ENCODE measurements at places on chromosomes 16 and 17.

DNA sequence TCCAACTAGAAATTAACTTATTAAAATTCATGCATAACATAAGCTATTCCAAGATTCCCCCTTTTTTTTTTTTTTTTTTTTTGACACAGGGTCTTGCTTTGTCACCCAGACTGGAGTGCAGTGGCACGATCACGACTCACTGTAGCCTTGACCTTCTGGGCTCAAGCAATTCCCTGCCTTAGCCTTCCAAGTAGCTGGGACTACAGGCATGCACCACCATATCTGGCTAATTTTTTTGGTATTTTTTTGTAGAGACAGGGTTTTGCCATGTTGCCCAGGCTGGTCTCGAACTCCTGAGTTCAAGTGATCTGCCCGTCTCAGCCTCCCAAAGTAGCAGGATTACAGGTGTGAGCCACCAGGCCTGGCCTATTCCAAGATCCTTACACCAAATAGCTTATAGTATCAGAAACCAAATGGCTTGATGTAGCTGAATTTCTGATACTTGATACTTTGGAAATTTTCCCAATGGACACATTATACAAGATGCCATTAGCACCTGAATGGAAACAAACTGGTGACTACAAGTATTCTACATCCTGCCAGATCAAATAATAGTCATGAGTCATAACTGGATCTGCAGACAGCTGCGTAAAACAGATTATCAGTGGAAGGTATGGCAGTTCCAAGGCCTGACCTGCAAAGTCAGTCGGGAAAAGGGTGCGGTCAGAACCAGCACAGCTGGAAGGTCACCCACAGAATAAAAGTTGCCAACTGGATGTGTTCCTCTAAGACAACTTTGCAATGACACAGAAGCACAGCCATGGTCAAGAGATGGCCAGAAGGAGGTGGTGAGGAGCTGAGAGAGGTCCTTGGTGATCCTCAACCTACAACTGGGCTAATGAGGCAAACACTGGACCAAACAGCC lies 14.5 kb downstream of the TUBG1 start:
- no peak for DNase-seq

DNA sequence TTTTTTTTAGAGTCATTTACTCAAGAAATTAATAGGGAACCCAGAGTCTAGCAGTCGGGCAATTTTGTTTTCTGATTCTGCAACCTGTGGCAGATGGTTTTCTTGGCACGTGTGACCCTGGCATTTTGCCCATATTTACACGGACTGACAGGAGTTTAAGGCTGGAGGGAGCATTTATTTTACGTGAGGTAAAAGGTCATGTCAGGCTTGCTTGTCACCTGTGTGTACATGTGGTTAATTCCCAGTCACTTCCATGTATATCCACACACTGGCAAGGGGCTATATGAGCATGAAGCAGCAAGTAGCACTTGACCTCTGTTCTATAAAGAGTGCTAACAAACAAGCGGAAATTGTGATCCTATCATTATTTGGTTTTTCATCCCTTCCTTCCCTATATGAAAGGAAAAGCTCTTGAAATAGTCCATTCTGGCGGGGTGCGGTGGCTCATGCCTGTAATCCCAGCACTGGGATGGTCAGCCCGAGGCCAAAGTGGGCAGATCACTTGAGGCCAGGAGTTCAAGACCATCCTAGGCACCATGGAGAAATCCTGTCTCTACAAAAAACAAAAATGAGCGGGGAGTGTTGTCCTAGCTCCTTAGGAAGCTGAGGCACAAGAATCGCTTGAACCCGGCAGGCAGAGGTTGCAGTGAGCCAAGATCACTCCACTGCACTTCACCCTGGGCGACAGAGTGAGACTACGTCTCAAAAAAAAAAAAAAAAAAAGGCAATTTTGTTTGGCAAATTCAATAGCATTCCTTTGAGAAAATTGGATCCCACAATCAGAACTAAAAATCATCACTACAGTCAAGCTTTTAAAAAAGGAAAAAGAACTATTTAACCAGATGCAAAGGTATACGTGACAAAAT lies 2.1 kb downstream of the SPAG9 start:
- no peak for DNase-seq

GRCh38 chr16:4362476-4363135 lies 9.0 kb upstream of the VASN start:
- no peak for DNase-seq

DNA sequence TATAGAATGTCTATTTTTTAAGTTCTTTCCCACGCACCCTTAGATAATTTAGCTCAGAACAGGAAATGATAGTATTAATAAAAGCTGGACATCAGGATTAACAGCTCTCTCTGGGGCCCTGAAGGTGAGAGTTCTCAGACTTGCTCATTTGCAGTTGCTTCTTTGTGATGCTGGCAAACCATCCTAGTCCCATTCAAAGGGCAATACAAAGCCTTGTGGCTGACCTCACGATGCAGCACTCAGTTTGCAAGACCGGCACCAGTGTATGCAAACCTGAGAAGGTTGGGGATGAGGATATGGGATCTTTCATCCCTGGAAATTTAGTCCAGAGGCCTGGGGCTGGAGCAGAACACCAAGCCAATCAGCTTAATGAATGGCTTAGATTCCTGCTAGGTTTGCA lies 29.3 kb downstream of the STH start:
- DNase-seq: no peak

DNA sequence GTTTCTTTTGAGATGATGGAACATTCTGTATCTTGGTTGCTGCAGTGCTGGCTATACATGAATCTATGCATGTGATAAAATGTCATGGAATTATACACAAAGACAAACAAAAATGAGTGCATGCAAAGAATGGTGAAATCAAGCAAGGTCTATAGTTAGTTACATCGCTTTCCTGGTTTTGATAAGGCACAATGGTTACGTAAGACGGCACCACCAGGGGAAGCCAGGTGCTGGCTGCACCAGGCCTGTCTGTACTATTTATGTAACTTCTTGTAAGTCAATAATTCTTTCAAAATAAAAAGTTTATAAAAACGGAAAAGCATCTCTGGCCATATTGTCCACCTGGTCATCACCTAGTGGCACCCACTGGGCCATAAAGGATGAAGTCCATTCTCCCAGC lies 46.5 kb downstream of the ARHGAP27 start:
- no peak for DNase-seq

DNA sequence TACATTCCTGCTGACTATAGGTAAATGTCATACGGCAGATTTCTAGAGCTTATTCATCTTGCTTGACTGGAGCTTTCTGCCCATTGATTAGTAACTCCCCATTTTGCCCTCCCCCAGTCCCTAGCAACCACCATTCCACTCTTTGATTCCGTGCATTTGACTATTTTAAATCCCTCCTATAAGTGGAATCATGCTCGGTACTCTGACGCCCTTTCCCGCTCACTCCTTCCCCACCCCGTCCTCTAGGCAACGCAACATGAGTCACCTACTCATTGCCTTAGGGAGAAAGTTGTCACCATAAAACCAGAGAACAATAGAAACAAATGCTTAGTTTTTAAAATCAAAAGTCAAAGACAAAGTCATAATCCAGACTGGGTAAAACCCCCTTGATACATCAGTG lies 45.5 kb upstream of the RBBP6 start:
- no peak for DNase-seq

- no peak for DNase-seq
Measured at GRCh38 chr16:3035972-3036725, 595 bp downstream of the BICDL2 start.

DNA sequence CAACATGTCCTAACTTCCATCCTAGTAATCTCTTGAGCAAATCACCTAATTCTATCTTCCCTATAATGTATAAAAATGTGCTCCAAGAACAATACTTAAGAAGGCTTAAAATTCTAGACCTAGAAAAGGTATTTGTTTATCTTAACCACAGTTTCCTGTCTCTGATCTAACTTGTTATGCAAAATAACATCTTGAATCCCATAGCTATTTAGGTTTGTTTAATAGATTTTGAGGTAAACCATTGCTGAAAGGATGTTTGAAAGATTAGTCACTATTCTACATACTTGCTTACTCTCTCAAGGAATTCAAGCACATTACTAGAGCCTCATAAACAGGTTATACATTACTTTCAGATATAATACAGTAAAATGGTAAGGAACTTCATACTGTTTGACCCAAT lies 13.0 kb downstream of the CA10 start:
- DNase-seq: no peak

GRCh38 chr17:57629470-57629869 lies 115.6 kb downstream of the CCDC182 start:
- peak; percentile 66 for DNase-seq

- peak; percentile 87 for DNase-seq
Measured at GRCh38 chr16:1772908-1773702, at the start of gene MRPS34. TSS of gene MRPS34 (minus strand) at chr16:1773134. CDS start at chr16:1773119, 15 bp downstream.

DNA sequence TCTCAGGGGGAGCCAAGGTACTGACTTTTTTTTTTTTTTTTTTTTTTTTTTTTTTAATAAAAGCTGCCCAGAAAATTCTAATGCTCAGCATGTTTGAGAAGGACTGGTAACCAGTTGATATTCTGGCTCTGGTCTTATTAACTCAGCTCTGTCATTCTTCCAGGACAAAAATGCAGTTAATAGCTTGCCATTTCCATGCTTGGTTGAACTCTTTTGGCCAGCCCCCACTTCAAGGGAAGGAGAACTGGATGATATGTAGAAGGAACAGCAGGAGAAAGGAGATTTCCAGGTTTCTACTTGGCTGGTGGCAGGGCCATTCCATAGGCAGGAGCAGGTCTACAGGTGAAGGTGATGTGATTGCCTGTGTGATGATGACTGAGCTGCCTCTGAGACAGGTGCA lies 59.2 kb upstream of the TANC2 start:
- no peak for DNase-seq

- DNase-seq: no peak
Measured at GRCh38 chr17:78168903-78169793, 767 bp downstream of the SYNGR2 start.

- DNase-seq: peak; percentile 86
Measured at GRCh38 chr16:2486645-2487516, 12.0 kb downstream of the TBC1D24 start.

DNA sequence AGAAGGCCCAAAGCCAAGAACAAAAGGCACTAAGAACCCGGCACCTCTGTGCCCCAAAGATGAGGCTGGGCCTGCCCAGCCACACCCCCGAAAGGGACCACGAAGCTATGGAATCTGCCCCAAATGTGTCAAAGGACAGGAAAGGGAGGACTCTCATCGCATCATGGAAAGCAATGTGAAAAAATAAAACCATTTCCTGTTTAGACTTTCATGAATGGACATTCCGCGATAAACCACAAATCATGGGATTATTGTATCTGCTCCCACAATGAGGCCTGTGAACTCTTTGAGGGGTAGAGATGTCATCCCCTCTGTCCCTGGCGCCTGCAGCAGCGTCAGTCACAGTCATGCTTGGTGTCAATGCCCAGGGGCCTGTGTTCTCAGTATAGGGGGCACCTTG lies 135.0 kb downstream of the COPRS start:
- DNase-seq: no peak

DNA sequence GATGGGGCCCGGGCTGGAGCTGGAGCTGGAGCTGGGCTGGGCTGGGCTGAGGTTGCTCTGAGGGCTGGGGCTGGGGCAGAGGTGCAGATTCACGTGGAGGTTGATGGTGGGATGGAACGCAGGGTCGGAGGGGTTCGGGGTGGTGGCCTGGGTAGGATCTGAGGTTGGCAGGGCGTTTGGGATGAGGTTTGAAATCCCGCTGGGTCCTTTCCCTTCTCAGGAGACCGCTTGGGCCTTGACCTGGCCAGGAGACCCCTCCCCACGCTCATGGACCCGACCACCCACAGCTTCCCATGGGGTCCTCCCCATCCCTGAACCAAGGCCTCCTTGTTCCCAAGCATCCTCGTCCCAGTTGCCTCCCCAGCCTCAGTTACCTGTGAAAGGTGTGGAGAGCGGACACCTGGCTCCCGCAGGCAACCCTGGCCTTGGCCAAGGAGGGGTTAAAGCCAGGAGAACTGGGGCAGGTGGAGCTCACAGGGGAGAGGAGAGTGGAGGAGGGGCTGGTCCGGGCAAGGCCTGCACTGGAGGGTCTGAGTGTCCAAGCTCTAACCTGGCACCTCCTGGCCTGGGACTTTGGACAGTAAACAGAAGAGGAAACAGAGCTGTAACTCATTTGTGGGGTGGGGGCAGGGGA lies at the start of gene ASGR2:
Gene ASGR2, minus strand, starts transcription at position 582 of the 634 bp plus-strand sequence. CDS start 582 bp downstream, outside the sequence.
- no peak for DNase-seq

- no peak for DNase-seq
Measured at GRCh38 chr16:87126403-87127025, 190.7 kb downstream of the C16orf95 start.

GRCh38 chr17:19271780-19272357 lies 34.7 kb downstream of the EPN2 start:
- DNase-seq: no peak

DNA sequence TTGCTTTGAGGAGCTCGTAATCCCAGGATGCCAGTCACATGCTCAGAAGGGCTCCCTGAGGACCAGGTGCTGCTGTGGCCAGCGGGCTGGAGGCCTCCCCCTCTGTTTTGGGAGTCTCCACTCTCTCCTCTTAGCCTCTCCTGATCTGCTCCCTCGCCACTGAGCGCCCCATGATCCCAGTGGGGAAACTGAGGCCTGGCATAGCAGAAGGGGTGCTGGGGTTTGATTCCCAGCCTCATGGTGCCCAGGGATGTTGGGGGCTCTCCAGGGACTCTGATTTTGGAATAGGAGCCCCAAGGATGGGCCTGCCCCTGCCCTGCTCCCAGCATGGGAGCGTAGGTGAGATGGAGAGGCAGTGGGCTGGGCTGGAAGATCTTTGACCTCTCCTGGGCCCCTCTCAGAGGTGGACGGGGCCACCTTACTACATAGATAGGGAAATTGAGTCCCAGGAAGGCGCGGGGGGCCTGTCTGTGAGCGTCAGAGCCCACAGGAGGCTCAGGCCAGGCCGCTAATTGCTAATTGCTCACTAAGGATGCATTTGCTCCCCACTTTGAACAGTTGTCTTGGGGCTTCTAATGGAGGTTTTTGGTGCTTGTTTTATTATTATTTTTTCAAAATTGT lies 525 bp upstream of the ADCY7 start:
- DNase-seq: no peak

DNA sequence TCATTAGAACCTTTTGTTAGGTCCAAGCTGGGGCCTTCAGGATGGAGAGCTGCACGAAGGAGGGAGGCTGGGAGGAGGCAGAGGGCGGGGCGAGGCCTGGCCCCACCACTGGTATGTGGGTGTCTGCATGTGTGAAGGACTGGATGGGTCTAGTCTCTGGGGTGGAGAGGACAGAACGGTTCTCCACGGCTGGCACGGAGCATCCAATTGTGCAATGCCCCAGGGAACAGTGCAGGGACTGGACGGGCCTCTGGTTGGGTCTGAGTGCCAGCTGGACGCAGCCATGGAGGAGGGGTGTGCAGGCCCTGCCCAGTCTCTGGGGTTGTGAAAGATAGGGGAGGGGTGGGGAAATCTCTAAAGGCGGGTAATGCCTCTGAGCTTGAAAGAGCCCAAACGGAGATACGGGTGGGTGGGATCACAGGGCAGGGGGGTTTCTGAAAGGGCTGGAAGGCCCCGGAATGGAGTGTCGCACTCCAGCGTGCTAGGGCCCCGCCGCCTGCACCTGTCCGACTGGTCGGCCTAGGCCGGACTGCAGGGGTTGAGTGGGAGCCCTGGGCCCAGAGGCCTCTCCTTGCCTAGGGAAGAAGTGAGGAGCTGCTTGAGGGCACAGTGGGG lies 1.6 kb downstream of the PPL start:
- DNase-seq: no peak
